Calu3 (cell line): ENCODE measurements at places on chromosomes 6 and 20. TPM values are rescaled to one million over a fixed set of nuclear protein-coding genes. Genes with fewer than 3 reads are reported as not detected.

- no peaks in the 10 kb centered on the region for H3K27me3 ChIP-seq
- no peak overlapping the region for H3K27ac ChIP-seq
- no peak overlapping the region for H3K4me3 ChIP-seq
- H3K36me3 ChIP-seq, result peaks cover 11% of the 10 kb centered on the region
- H3K4me1 ChIP-seq, result no peaks in the 10 kb centered on the region
- DNase-seq, result no peak
These were observed 1.5 kb upstream of the GRIK2 start for GRCh38 chr6:101391772-101392585.

- no peak overlapping the region for H3K27ac ChIP-seq
- no peak for DNase-seq
- H3K27me3 ChIP-seq, result no peaks in the 10 kb centered on the region
- H3K4me3 ChIP-seq, result no peak overlapping the region
These were observed 167.3 kb downstream of the ARHGAP18 start for GRCh38 chr6:129542705-129543104.

DNA sequence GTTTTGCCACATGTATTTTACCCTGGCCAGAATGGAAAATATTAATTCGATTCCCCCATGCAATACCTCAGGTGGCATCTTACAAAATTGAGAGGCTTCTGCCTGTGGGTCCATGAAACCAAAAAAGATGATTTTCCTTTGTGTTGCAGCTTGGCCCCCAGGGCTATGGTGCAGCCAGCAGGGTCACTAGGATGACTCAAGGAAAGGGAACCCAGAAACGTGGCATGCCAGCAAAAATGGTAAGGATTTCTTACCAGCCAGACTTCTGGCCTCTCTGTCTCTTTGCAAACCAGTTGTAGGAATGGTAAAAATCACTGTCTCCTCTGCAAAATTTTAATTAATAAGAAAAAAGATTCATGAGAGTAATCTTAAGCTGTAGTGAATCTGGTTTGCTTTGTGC, 11.6 kb upstream of the TAAR9 start:
- no peak for DNase-seq
- no peaks in the 10 kb centered on the region for H3K36me3 ChIP-seq
- no peaks in the 10 kb centered on the region for H3K27me3 ChIP-seq

DNA sequence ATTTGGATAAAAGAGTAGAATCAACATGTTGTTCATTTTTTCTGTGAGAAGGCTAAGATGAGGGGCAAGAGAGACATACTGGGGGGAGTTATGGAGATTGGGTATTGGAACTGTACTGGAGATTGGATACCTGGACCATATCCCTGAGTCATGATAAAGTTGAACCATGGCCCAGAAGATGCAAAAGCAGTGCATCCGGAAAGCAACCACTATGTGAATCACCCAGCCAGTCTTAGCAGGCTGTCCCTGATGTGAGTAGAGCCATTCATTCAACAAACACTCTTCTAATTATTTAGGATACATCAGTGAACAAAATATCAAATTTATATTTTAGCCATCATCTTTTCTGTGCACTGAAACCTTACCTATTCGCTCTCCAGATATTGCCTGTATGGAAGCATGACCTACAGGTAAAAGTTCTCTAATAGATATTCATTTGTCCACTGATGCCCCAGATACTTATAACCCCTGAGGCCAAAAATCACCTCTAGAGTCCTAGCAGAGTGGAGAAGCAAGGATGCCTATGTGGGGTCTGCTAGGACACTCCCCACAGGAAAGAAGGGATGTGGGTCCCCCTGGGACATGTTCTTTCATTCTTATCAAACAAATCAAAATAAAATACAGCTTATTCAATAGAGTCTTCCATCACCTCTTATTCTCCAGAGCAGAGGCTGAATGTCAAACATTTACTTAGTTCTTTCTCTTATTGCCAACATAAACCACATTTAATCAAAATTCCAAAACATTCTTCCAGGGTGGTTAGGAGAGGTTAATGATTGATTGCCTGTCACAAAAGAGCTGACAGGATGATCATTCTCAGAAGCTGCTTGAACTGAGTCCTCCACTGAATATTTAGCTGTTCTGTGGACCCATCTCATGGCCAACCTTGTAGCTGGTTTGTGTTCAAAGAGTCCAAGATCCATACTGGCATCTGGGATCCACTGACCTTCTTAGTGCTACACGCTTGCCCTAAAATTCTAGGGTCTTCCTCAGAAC, 37.0 kb upstream of the PKHD1 start:
- H3K4me1 ChIP-seq, result peaks cover 53% of the 10 kb centered on the region
- peak; percentile 28 for DNase-seq
- H3K27ac ChIP-seq, result peak overlapping the region; percentile 51
- no peaks in the 10 kb centered on the region for H3K27me3 ChIP-seq
- H3K4me3 ChIP-seq, result peak overlapping the region; percentile 37
- no peaks in the 10 kb centered on the region for H3K36me3 ChIP-seq

- H3K4me3 ChIP-seq, result no peak overlapping the region
- DNase-seq, result no peak
- H3K36me3 ChIP-seq, result peaks cover 50% of the 10 kb centered on the region
- no peak overlapping the region for H3K27ac ChIP-seq
- peaks cover 20% of the 10 kb centered on the region for H3K4me1 ChIP-seq
These were observed 1.3 kb upstream of the SPEF1 start for GRCh38 chr20:3782597-3782996.

- H3K36me3 ChIP-seq, result no peaks in the 10 kb centered on the region
- no peaks in the 10 kb centered on the region for H3K4me1 ChIP-seq
- DNase-seq, result no peak
- no peak overlapping the region for H3K27ac ChIP-seq
- H3K4me3 ChIP-seq, result no peak overlapping the region
- H3K27me3 ChIP-seq, result no peaks in the 10 kb centered on the region
These were observed 135.3 kb downstream of the LINC00237 start for GRCh38 chr20:20970841-20971240.

- H3K4me3 ChIP-seq, result no peak overlapping the region
- H3K27me3 ChIP-seq, result no peaks in the 10 kb centered on the region
- H3K27ac ChIP-seq, result no peak overlapping the region
- H3K36me3 ChIP-seq, result no peaks in the 10 kb centered on the region
- no peak for DNase-seq
These were observed 100.9 kb downstream of the RCAN2 start for GRCh38 chr6:46390153-46390876.

DNA sequence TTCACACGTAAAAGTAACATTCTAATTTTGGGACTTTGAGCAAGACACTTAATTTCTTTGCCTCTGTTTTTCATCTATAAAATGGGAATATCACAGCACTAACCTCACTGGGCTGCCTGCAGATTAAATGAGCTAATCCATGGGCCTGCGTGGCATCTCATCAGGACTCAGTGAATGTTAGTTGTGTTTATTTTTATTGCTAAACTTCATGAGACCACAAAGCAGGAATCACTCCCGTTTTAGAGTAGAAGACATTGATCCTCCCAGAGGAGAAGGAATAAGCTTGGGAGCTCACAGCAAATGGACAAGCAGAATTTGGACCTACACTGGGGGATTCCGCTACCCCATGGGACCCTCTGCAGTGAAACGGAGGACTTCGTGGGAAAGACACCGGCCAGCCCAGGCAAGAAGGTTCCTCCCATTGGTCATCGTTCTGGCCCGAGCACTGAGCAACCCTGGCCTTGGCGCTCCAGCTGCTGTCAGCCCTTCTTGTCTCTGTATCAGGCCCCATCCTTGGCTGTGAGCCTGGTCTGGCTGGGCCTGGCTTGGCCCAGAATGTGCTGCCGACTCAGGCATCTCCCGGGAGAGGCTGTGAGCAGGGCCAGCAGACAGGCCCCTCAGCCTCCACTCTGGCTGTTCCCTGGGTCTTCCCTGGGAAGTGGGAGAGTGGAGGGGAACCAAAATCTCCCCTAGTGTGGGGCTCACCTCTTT, 79.8 kb downstream of the NFATC2 start:
- no peaks in the 10 kb centered on the region for H3K4me1 ChIP-seq
- no peak overlapping the region for H3K27ac ChIP-seq
- DNase-seq, result no peak
- H3K36me3 ChIP-seq, result no peaks in the 10 kb centered on the region

DNA sequence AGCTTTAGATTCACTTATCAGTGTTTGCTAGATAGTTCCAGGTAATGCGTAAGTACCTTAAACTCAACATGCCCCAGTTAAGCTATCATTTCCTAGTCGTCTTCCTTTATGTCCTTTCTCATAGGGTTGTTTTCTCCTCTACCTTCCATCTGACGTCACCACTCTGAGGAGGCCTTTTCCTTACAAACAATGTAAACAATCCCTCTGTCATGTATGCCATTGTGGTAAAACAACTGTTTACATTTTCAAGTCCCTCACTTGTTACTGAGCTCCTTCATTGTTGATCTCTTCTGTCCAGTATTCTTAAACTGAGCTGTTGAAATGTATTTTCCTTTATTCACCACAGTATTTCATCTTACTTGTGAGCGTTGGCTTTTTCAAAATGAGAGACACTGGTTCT, 45.4 kb upstream of the PLCG1 start:
- H3K4me3 ChIP-seq, result no peak overlapping the region
- peaks cover 81% of the 10 kb centered on the region for H3K36me3 ChIP-seq
- no peak overlapping the region for H3K27ac ChIP-seq

- no peak overlapping the region for H3K27ac ChIP-seq
- no peak overlapping the region for H3K4me3 ChIP-seq
- DNase-seq, result no peak
- no peaks in the 10 kb centered on the region for H3K36me3 ChIP-seq
- no peaks in the 10 kb centered on the region for H3K27me3 ChIP-seq
- peaks cover 28% of the 10 kb centered on the region for H3K4me1 ChIP-seq
These were observed 50.5 kb downstream of the EYA4 start for GRCh38 chr6:133291671-133292070.

DNA sequence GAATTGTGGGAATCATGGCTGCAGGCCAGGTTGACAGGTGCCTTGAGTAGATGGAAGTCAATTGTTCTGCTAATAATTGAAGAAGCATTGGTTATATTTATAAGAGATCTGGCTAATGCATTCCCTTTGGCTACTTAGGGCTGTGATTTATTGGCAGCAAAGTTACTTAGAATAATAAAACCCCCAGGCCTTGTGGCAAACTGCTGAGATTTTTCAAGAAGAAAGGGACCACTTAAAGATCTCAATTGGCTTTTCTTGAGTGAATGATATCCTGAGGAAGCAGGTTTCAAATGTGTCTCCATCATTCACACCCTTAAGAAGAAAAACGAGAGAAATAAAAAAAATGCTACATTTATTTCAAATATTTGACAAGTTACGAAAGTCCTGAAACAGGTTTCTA, 27.4 kb downstream of the DDO start:
- H3K27me3 ChIP-seq, result no peaks in the 10 kb centered on the region
- peaks cover 8% of the 10 kb centered on the region for H3K4me1 ChIP-seq
- no peak overlapping the region for H3K27ac ChIP-seq
- DNase-seq, result no peak
- H3K36me3 ChIP-seq, result no peaks in the 10 kb centered on the region

DNA sequence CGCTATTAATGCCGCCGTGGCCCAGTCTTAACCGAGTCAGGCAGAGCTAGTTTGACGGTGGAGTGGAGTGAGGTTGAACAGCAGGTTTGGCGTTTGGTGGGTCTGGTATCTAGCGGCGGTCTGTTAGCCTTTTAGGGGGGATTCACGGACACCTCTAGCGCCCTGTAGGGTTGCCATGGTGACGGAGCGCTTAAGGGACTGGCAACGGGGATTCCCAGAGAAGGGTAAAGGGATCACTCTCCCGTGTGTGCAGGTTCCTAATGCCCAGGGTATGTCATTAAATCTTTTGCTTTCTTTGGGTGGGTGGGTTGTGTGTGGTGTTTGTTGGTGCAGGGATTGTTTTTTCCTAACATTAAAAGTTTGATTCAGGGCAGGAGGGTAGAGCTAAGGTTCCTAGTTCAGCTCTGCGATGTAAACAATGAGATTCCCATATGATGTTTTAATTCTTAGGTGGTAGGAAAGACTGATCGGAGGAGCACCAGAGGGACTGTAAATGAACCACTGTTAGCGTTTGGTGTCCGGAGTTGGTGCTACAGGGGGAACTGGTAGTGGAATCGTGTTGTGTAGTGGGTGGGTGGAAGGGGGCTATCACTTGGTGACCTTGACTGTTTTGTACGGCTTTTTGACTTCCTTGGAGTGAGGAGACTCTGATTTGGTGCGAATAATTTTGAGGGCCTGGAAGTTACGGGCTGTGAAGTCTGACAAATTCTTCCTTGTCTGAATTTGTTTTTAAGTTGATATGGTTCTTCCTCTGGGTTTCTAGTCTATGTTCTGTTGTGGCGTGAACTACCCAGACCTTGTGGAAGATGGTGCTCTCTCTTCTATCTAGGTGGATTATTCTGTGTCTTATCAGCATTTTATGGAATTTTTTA, 5.0 kb downstream of the BRD2 start:
- peak; percentile 61 for DNase-seq
- peak overlapping the region; percentile 85 for H3K27ac ChIP-seq
- peaks cover 36% of the 10 kb centered on the region for H3K4me1 ChIP-seq

GRCh38 chr6:144744720-144745119, 459.6 kb downstream of the UTRN start:
- H3K27ac ChIP-seq, result no peak overlapping the region
- no peaks in the 10 kb centered on the region for H3K4me1 ChIP-seq
- no peaks in the 10 kb centered on the region for H3K36me3 ChIP-seq
- no peak overlapping the region for H3K4me3 ChIP-seq
- no peak for DNase-seq

GRCh38 chr6:5217356-5217755, 43.4 kb downstream of the LYRM4 start:
- H3K4me3 ChIP-seq, result no peak overlapping the region
- no peak for DNase-seq
- H3K4me1 ChIP-seq, result no peaks in the 10 kb centered on the region
- H3K27ac ChIP-seq, result no peak overlapping the region

- H3K27me3 ChIP-seq, result no peaks in the 10 kb centered on the region
- no peak overlapping the region for H3K4me3 ChIP-seq
- DNase-seq, result no peak
- peaks cover 19% of the 10 kb centered on the region for H3K4me1 ChIP-seq
These were observed 23.9 kb upstream of the ASF1A start for GRCh38 chr6:118869894-118870589.

- no peak overlapping the region for H3K27ac ChIP-seq
- peaks cover 78% of the 10 kb centered on the region for H3K27me3 ChIP-seq
- no peak for DNase-seq
- no peaks in the 10 kb centered on the region for H3K36me3 ChIP-seq
- no peak overlapping the region for H3K4me3 ChIP-seq
These were observed 36.2 kb downstream of the CD40 start for GRCh38 chr20:46154305-46154704.

The FOXC1 gene
- total RNA-seq, result 12.3 and 16.5 TPM in 2 replicates

The SIGLEC1 gene
- total RNA-seq, result not detected in 2 replicates

The C6orf15 gene
- not detected in 2 replicates for total RNA-seq

The YIPF3 gene
- 127 and 133 TPM in 2 replicates for total RNA-seq

The UBD gene
- 74.0 and 82.8 TPM in 2 replicates for total RNA-seq

The TNXB gene
- 10.6 and 11.3 TPM in 2 replicates for total RNA-seq
